ENCODE measurements at places on chromosomes 2 and 18.

DNA sequence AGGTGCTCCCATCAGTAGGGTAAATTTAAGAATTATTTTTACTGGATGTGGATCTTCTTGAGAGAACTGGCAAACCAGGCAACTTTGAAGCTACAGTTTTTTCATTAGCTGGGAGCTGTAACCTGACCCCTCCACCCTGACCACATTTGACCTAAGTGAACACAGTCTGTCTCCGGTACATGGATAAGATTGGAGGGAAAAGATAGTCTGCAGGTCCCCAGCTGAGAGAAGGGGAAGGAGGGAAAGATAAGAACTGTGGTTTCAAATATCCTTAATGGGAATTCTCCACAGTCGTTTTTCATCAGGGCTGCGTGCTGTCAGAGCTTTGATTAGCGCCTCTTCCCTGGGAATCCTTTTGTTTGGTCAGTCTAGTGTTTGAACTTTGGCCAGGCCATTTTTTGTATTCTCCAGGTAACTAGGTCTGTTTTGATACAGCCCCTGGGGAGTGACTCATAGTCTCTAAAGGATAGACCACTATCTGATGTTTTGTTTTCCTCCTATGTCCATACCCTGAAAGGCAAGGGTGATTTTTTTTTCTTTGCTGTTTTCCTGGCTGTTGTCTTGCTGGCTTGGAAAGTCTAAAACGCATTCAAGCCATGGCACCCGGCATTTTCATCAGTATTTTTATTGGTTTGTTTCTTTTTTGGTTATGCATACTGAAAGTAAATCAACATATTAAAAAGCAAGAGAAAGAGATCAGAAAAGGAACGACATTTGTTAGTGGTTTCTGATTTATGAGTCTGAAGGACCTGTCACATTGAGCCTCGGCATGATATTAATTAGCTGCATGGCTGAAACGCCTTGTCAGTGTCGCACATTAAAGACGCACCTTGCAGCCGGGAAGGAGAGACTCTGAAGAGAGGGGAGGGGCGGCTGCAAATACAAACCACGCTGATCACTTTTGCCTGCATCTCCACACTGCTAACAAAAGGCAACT is 183.4 kb upstream of the FN1 start:
- no peak for DNase-seq

- no peak for DNase-seq
These were observed 59.3 kb upstream of the TACR1 start for GRCh38 chr2:75258620-75259019.

DNA sequence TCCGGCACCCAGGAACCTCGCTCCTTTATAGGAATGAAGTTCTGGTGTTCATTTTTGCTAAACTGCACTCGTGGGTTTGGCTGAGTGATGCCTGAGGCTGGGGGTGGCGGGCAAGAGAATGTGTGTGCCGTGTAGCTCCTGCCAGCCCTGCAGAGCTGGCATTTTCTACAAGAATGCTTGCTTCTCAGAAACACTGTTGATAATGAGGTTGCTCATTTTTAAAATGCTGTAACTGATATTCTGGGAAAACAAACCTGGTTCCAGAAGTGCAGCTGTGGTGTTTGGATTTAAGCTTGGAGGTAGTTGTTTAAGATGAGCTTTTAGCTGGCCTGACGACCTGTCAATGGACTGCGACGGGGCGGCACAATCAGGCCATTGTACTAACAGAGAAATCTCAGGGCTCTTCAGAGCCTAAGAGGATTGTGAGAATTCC is 511.9 kb upstream of the TNP1 start:
- no peak for DNase-seq

- no peak for DNase-seq
These were observed 26.3 kb downstream of the FOSL2 start for GRCh38 chr2:28419003-28419402.

All from stimulated activated CD8-positive, alpha-beta memory T cell treated with anti-CD3 and anti-CD28 coated beads, Interleukin-15, amount 100 ng/mL, for 1 hour (primary cell).